ENCODE measurements at places on chromosomes 2 and 18.

DNA sequence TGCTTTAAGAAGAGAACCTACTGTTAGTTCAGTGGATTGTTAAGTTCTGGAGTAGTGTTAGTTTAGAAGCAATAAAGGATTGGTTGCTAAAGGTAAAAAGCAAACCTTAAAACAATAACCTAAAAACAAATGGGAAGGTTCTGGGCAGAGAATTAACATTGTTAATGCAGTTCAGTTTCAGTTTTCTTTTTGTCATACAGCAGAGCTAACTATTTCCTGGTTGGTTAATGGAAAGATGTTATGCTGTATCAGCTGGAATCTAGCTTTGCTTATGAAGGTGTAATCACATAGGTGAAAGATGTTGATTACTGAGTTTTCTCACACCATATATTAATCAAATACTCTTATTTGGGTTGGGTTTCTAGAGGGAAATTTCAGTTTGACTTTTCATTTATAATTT, 23.8 kb downstream of the SMAD4 start:
- DNase-seq, result no peak

GRCh38 chr2:173599821-173600359, 245.2 kb downstream of the CDCA7 start:
- no peak for DNase-seq

- DNase-seq, result no peak
These were observed 602.9 kb downstream of the NYAP2 start for GRCh38 chr2:226002438-226002837.

GRCh38 chr2:20393986-20394385, 43.3 kb upstream of the PUM2 start:
- no peak for DNase-seq

GRCh38 chr18:61398961-61399705, 65.9 kb downstream of the CDH20 start:
- no peak for DNase-seq

DNA sequence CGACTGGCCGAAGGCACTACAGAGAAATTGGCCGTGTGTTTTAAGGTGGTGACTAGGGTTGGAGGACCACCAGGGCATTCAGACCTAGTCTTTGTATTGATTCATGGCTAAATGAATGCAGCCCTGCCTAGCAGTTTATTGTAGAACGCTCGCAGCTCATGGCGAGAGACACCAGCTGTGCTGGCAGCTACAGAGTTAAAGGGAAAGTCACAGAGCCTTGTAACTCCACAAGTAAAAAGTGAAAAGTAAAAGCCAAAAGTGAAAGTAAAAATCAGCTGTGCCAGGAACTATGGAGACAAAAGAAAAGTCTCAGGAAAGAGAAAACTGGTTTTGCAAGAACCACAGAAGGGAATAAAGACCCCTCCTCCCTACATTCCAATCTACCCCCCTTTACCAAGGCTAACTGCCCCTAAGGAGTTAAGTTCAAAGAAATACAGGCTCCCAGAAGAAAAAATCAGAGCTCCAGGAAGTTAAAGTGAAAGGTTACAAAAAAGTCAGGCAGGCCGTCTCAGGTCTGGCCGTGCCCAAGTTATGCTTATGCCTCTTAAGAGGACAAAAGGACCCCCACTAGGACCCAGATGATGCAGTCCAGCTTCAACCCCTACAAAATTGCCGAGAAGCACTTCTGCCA, 46.4 kb upstream of the SELENOI start:
- peak; percentile 53 for DNase-seq

DNA sequence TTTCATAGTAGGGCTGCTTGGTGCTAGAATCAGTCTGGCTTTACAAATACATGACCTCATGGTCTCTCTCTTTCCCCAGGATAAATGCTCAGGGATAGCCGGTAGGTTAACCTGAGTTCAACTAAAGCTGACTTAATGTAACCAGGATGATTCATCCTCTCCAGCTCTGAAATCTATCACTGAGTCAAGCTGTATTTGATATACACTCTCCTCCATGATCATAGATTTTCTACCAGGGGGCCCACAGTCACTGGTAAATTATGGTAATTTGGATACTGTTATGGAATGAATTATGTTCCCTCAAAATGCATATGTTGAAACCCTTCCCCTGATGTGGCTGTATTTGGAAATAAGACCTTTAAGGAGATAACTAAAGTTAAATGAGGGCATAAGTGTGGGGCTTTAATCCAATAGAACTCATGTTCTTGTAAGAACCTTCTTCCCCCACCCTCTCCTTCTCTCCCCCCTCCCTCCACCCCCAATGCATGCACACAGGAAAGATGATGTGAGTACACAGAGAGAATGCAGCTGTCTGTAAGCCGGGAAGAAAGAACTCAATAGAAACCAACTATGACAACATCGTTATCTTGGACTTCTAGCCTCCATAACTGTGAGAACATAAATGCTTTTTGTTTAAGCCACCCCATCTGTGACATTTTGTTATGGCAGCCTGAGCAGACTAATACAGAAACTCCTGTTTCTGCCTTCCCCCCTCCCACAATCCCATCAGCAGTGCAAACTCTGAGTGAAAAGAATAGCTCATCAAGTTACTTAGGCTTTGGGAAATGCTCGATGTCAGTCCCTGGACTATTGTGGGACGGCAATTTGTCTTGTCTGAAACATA, 134.9 kb upstream of the KYNU start:
- no peak for DNase-seq

- DNase-seq, result no peak
These were observed 72.2 kb upstream of the B3GNT7 start for GRCh38 chr2:231323316-231323715.

GRCh38 chr2:45614330-45614729, 3.3 kb upstream of the SRBD1 start:
- DNase-seq, result no peak

DNA sequence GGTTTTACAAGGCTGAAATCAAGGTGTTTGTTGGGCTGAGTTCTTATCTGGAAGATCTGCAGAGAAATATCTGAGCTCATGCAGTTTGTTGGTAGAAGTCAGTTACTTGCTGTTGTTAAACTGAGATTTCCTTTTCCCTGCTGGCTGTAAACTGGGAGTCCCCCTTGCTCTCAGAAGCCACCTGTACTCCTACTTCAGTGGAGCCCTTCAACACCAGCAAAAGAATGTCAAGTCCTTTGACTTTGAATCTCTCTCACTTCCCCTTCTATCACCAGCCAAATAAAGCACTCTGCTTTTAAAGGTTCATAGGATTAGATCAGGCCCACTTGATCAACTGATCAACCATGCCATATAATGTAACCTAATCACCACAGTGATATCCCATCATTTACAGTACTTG, 252.2 kb upstream of the CDH7 start:
- no peak for DNase-seq

- no peak for DNase-seq
These were observed 63.8 kb downstream of the SOWAHC start for GRCh38 chr2:109677835-109678580.

GRCh38 chr2:219656526-219656925, 29.1 kb downstream of the SLC4A3 start:
- no peak for DNase-seq

- no peak for DNase-seq
These were observed 230.1 kb upstream of the PXDN start for GRCh38 chr2:1974397-1974796.

- no peak for DNase-seq
These were observed 81.4 kb downstream of the COBLL1 start for GRCh38 chr2:164760179-164760578.

GRCh38 chr2:99789849-99790248, 300.0 kb upstream of the REV1 start:
- DNase-seq, result no peak

- DNase-seq, result no peak
These were observed 105.6 kb upstream of the ZNF521 start for GRCh38 chr18:25457601-25458000.

DNA sequence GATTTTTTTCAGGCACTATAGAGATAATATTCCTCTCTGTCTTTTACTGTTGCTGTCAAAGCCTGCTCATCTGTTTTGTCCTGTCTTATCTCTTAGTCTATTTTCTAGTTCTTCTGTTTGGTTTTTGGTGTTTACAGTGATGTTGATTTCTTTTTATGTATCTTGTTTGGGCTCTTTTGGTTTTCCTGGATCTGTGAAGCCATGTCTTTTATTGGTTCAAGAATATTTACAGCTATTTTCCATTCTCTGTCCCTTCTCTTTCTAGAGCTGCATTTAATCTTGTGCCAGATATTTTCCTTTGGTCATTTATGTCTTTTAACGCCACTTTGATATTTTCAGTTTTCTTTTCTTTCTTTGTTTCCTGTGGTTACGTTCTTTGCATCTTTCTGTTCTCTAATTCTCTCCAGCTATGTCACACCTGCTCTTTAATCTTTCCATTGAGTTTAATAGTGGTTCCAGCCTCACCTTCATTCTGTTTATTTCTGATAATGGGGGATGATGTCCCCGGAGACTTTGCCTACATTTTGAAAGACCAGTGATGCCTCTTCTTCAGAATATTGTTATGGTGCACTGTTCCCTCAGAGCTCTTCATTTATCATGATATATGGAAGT, 32.0 kb downstream of the SMCHD1 start:
- no peak for DNase-seq

GRCh38 chr2:67216103-67216502, 181.0 kb upstream of the ETAA1 start:
- DNase-seq, result no peak

DNA sequence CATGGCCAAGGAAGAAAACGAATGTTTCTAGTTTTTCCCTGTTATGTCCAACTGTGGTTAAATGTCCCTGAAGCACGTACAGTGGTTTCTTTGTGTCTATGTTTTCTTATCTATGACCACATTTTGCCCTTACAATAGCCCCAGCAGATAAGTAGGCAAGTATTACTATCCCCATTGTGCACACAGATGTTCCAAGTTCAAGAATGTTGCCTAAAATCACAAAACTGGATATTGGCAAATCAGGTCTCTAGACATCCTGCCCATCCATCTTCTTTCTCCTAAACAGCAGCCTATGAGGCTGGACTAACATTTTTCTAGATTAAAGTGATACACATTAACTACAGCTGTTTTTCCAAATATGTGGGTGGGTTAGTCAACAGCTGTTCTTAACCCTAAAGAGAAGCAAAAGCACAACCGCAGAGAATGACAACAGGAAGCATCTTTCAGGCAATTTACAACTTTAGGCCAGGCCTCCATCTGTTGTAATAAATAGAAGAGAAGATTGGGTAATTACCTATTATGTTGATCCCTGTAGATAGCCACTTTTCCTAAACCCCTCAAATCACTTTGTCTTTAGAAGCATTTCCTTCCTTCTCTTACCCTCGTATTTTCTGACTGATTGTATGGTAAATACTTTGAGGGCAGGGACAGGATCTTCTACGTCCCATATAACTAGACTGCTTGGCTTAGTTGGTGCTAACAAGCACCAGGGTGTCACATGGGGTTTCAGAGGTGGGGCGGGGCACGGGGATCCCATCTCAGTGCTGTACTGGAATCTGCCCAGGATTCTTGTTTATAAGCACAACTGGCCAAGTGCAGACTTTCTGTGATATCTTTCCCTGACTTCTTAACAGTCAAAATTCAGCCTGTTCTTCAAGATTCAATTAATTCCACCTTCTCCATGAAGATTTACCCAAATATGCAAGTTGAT, 132.1 kb upstream of the SETBP1 start:
- DNase-seq, result no peak

DNA sequence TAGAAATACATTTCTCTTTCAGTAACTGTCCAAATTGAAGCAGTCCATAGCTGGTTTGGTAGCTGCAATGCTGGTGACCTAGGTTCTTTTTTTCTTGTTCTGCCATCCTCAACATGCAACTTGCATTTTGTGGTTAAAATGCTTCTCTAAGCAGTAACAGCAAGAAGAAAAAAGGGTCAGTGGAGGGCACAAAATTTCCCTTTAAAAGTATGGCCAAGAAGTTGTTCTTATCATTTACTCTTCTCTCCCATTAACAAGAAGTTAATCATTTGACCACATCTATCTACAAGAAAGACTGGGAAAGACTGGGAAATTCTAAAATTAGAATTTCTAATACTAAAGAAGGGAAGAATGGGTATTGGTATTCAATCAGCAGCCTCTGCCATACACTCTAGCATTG, 569.9 kb downstream of the CPS1 start:
- DNase-seq, result no peak

GRCh38 chr2:60554646-60555065, 1.2 kb upstream of the BCL11A start:
- DNase-seq, result no peak

- no peak for DNase-seq
These were observed 117.6 kb upstream of the KLF7 start for GRCh38 chr2:207283356-207283755.

DNA sequence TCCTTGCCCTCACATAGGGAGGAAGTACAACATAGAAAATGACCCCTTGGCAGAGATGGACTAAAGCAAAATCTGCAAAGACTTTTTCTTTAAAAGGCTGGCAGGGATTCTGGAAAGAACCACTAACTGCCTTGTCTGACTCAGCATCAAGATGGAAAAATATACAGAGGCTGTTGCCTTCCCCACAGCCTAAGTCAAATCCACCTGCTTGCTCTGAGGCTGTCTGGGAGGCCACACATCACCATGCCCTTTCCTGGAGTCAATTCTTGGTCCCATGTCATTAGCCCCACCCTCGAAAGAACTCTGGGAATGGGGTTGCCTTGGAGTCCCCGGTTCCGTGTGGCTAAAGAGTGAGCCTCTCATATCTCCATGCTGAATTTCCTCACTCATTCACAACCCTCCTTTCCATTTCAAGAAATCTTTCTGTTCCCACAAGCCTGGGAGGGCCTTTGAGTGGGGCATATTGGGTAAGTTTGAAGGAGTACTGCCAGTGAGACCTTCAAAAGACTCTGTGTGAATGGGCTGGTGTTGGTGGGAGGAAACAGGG, 39.4 kb downstream of the BMP10 start:
- DNase-seq, result peak; percentile 60

GRCh38 chr2:121074293-121074932, 210.6 kb downstream of the TFCP2L1 start:
- no peak for DNase-seq

- DNase-seq, result no peak
These were observed 48.9 kb upstream of the AAK1 start for GRCh38 chr2:69692424-69692823.

- no peak for DNase-seq
These were observed 184.2 kb downstream of the KCNJ3 start for GRCh38 chr2:154882725-154883124.

- no peak for DNase-seq
These were observed 61.6 kb upstream of the REG3G start for GRCh38 chr2:78963881-78964280.

DNA sequence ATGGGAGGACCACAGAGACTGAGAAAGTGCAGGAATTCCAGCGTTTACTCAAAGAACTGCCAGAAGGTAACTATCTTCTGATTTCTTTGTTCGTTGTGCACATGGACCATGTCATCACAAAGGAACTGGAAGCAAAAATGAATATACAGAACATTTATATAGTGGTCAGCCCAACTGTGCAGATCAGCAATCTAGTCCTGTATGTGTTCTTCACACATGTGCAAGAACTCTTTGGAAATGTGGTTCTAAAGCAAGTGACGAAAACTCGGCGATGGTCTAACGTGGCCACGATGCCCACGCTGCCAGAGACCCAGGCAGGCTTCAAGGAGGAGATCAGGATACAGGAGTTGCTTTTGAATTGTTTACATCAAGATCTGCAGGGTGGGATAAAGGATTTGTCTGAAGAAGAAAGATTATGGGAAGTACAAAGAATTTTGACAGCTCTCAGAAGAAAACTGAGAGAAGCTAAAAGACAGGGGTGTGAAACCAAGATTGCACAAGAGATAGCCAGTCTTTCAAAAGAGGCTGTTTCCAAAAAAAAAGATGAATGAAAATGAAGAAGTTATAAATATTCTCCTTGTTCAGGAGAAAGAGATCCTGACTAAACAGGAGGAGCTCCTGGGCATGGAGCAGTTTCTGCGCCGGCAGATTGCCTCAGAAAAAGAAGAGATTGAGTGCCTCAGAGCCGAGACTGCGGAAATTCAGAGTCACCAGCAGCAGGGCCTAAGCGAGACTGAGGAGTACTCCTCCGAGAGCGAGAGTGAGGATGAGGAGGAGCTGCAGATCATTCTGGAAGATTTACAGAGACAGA, 8.3 kb upstream of the CHST10 start:
- no peak for DNase-seq
